ENCODE measurements at places on chromosomes 2 and 18.

DNA sequence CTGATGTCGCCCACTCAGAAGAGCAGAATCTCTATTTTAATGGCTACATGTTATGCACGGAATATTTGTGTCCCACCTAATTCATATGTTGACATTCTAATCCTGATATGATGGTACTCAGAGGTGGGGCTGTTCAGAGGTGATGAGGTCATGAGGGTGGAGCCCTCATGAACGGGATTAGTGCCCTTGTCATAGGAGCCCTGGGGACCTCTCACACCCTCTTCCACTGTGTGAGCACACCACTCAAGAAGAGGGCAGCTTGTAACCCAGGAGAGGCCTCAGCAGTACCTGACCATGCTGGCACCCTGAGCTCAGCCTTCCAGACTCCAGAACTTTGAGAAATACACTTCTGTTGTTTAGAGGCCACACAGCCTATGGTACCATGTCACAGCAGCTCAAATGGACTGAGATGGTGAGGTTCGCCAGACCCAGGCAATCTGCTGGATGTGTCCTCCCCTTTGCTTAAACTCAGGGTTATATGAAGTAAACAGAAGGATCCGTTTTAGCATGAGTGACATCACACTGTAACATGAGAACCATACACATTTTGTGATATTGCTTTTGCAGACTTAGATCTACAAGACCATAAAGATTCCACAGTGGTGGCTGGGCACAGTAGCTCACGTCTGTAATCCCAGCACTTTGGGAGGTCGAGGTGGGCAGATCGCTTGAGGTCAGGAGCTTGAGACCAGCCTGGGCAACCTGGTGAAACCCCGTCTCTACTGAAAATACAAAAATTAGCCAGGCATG, 48.7 kb downstream of the ATOH8 start:
- no peak for DNase-seq

- DNase-seq = no peak
Observed at GRCh38 chr18:12393510-12393909, 14.2 kb upstream of the PRELID3A start.

GRCh38 chr2:229470781-229471180, 199.7 kb upstream of the PID1 start:
- DNase-seq = no peak

DNA sequence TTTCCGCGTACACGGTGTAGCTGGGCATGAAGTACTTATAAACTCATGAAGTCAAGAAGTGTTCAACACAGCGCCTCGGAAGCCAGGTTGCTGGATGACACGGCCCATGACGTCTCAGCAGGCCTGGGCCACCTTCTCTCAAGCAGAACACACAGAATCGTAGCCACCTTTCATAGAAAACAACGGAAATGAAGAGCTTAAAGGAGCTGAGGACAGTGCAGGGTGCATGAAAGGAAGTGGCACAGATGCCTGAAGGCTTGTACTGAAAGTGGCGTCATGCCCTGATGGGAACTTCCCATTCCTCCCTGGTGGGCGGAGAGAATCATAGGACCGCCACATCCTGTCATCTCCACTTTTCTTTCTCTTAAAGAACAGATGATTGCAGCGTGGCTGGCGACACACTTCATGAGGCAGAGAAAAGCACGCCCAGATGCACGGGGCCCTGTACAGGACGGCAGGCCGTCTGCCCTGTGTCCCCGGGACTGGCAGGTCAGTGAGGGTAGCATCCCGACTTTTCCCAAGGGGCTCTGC, 31.1 kb downstream of the HDAC4 start:
- peak; percentile 68 for DNase-seq

- DNase-seq = no peak
Observed at GRCh38 chr2:1617425-1618021, 126.8 kb downstream of the PXDN start.

DNA sequence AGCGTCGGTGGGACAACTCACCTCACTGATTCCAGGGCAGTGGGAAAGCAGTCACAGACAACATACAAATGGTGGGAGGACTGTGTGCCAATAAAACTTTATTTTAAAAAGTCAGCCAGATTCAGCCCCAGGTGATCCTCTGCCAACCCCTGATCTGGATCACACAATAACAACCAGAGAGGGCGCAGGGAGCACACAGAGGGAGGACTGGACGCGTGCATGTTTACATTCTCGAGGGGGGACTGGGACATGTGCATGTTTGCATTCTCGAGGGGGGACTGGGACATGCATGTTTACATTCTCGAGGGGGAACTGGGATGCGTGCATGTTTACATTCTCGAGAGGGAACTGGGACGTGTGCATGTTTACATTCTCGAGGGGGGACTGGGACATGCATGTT, 209.5 kb downstream of the NDUFA10 start:
- DNase-seq = no peak

Data from activated CD4-positive, alpha-beta T cell treated with anti-CD3 and anti-CD28 coated beads, Interleukin-2, amount 50 U/mL, for 4 hours (primary cell).